ENCODE measurements at places on chromosomes 3 and 15. TPM values are rescaled to one million over a fixed set of nuclear protein-coding genes. Genes with fewer than 3 reads are reported as not detected.

Gene ECE2
- total RNA-seq, result not detected

Gene UBAP1L
- 5.2 TPM for total RNA-seq

Gene AP3S2
- total RNA-seq, result 40.2 TPM

Gene ANKRD34C
- total RNA-seq, result not detected

Gene SPTSSB
- total RNA-seq, result not detected

Gene PLA2G4E
- not detected for total RNA-seq

Gene FBXW12
- not detected for total RNA-seq

Gene HIGD2B
- total RNA-seq, result 0.30 TPM

Measured in activated T-cell treated with anti-CD3 and anti-CD28 coated beads, Interleukin-2, amount 50 U/mL, for 72 hours (primary cell).